ENCODE measurements at places on chromosomes 1 and 21.

DNA sequence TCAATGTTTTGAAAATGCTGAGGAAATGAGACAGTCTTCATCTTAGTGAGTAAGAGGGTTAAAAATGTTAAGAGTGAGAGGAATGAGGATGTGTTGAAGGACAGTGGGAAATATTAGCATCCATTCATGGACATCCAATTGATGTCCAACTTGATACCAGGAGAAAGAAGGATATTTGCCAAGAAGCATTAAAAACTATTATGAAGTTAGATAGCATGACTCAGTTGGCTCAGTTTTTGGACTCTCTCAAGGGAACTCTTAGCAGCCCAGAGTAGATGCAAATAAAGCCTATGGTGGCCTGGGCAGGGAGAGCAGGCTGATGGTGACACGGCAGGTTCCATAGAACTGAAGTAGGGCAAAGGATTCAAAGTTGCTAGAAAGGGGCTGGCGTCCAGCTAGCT, 171.0 kb downstream of the ZZZ3 start:
- DNase-seq: no peak

GRCh38 chr1:222161676-222162075, 386.2 kb downstream of the HHIPL2 start:
- no peak for DNase-seq

DNA sequence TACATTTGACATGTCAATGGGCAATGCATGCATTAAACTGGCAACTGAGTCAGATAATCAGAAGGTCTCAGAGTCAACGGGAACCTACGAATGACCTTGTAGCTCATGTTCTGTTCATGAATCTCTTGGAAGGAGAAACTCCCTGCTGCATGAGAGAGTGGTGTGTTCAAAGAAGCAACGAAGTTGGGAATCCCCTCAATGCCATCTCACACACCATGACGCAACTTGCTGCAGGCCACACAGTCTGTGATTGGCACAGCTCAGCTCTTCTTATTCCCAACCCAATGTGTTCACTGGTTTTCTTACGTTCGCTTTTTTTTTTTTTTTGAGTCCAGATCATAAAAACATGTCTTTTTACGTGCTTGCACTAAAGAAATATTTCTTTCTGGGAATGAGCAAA, 53.5 kb upstream of the PRDM2 start:
- DNase-seq: no peak

DNA sequence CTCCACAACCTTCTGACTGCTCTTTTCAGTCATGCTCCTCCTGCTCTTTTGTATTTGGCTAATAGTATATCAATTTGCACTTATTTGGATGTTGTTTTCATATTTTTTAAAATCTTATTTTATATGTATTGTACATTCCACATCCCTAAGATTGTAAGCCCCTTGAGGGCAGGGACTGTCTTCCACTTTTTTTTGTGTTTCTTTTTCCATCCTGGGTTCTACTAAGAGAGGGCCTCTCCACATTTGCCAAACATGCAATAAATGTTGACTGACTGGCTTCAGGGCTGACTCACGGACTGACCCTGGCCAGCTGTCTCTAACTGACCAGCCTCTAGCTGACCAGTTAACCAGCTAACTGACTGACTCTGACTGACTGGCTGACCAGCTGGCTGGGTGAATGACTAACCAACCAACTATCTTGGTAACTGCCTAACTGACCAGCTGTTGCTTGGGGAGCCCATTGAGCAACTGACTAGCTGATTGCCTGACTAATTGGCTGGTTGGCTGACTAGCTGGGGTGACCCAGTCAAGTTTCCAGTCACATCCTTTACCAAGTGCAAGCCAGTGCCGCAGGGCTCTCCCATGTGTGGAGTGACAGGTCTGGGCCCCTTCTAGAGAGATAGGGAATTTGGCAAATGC, 16.1 kb downstream of the CSF1 start:
- no peak for DNase-seq

DNA sequence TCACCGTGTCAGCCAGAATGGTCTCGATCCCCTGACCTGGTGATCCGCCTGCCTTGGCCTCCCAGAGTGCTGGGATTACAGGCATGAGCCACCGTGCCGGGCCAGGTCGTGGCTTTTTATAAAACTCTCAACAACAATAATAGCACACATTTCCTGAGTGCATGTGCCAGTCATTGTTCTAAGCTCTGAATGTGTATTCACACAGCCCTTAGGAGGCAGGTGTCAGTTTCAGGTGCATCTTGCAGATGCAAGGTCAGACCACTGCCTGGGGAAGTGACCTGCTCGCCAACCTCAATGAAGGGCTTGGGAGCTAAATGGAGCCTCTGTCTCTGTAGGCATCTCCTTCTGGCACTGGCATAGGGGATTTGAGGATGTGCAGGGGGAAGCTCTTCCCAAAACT, 1.6 kb upstream of the LEFTY2 start:
- no peak for DNase-seq

DNA sequence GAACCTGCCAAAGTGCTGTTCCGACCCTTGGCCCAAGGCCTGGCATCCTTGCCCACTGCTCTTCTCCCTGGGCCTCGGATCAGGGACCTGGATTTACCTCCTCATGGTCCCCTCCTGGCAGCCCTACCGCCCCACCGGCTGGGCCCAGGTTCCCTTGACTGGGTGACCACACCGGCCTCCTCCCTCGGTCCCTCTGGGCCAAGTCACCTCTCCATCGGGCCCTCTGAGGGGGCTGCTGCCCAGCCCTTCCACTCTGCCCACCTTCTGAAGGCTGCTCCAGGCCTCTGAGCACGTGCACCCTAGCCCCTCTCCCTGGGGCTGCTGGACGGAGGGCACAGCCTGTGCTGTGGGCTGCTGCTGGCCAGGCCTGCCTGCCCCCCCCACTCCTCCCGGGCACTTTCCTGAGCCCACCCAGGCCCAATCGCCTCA, 9.3 kb upstream of the MMEL1 start:
- no peak for DNase-seq

GRCh38 chr1:196440711-196441110, 167.5 kb downstream of the KCNT2 start:
- no peak for DNase-seq

DNA sequence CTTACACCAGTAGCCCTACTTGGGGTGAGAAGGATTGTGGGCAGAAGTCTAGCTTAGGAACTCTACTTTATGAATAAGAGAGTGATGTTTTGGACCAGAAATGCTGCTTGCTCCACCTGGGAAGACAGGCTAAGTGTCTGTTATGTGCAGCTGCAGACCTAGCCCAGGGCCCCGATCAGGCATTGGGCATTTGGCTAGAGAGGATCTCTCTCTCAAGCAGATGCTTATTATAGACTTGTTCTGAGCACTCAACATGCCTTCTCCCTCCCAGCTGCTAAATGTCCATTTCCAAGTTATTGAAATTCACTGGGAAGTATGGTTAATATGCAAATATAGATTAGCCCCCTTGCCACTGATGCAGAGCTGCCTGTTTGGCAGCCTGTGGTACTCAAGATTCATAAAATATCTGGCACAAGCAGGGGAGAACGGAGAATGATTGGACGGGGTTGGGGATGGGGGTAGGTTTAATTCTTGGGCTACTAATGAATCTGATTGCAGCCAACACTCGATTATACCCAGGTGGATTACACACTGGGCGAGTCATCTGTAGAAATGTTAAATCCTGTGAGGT, 115.9 kb downstream of the KCND3 start:
- DNase-seq: no peak

DNA sequence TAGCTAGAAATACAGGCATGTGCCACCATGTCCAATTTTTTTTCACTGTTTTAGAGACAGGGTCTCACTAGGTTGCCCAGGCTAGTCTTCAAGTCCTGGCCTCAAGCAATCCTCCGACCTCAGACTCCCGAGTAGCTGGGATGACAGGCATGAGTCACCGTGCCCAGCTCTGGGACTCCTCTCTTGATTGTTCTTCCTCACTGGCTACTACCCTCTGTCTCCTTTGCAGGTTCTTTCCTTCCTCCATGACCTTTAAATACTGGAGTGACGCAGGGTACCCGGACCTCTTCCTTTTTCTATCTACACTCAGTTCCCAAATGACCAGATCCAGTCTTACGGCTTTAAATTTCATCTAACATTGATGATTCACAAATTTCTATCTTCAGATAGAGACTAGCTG, 34.9 kb downstream of the ASH1L start:
- no peak for DNase-seq

GRCh38 chr1:43934101-43934985, 742 bp downstream of the ARTN start:
- no peak for DNase-seq

DNA sequence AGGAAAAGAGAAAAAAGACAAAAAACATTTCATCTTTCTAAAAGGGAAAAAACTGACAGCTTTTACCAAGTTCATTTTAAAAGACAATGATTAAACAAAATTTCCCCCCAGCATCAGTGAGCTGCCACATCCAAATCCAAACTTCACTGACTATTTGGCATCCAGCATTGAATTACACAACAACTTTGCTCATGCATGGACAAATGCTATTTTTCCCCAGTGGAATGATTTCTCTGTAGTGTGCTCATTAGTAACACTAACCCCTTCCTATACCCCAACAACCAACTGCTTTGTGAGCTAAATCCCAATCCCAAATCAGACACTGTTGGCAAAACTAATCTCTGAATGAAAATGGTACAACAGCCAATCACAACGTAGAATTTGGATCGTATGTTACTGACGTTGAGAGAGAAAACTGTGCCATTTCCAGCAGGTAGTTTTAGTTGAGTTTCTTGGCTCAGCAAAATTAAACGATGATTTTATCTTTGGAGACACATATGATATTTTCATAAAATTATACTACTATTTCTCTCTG, 37.9 kb downstream of the PIK3R3 start:
- no peak for DNase-seq

DNA sequence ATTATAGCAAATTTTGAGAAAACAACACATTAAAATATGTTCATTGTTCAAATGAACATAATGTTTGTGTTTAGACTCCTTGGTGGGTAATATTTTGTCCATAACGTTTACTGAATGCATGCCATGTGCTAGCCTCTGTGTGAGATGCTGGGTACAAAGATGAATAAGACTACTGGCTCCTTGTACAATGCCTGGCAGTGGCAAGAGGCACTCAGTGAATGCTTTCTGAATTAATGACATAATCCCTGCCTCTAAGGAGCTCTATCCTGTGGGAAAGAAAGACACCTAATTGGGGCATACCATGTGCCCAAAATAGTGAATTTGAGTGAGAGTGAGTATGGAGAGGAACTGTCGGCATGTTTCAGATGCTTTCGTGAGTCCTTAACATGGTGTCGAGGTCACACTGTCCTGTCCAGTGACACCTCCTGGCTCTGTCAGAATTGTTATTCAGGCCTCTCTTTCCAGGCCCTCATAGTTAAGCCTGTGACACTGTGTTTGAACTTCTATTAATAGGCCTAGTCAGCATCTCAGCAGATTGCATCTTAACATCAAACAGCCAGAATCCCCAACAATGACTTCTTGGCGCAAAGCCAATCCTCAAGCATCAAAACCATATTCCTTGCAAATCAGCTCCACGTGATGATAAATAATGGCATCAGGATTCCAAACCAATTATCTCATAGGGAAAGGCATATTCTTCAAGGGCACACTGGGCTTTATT, 32.8 kb upstream of the S1PR1 start:
- DNase-seq: no peak

GRCh38 chr1:158028969-158029368, 35.5 kb downstream of the KIRREL1 start:
- no peak for DNase-seq

DNA sequence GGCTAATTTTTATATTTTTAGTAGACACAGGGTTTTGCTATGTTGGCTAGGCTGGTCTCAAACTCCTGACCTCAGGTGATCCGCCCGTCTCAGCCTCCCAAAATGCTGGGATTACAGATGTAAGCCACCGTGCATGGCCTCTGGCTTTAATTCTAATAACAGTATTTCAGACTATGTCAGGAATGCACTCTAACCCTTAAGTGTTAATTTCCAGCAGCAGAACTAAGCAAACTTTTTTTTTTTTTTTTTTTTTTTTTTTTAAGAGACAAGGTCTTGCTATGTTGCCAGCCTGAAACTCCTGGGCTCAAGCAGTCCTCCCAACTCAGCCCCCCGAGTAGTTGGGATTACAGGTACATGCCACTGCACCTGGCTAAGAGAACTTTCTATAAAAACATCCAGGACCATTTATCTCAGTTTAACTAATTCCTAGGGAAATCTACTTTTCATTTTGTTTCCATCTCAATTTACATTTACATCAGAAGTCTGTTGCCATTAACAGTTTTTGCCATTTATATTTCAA, 6.5 kb downstream of the DCAF8 start:
- no peak for DNase-seq

GRCh38 chr1:221122501-221122900, 243.3 kb downstream of the HLX start:
- DNase-seq: no peak

DNA sequence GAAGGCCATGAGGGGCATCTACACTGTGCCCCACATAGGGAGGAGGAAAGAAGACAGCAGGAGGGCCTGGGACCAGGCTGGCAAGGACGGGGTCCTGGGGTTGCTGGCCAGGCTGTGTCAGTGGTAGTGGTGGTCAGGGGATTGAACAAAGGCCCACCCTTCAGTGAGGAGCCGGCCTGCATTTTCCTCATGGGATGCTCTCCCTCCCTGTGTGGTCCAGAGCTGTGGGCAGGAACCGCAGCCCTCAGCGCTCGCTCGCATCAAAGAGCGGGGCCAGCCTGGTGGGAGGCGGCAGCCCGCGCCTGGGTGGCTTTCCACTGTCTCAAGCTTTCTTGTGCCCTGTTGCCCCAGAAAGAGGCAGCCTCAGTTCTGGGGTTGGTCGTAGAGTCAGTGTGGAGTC, 24.8 kb downstream of the LHX4 start:
- no peak for DNase-seq

DNA sequence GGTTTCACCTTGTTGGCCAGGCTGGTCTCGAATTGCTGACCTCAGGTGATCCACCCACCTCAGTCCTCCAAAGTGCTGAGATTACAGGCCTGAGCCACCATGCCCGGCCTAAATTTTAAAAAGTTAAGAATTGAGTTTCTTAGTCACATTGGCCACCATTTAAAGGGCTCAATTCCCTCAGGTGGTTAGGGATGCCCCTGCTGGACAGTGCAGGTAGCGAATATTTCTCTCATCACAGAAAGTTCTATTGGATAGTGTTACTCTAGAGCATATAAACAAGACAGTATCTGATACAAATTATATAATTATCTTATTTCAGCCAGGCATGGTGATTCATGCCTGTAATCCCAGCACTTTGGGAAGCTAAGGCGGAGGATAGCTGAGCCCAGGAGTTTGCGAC, 320.2 kb downstream of the ZP4 start:
- DNase-seq: no peak

GRCh38 chr1:7505771-7506453, 265.2 kb upstream of the VAMP3 start:
- DNase-seq: no peak

- no peak for DNase-seq
Observed at GRCh38 chr1:158398818-158399514, at the start of gene OR10T2. Gene OR10T2, minus strand, starts transcription at chr1:158399466. Its CDS starts 0 bp downstream, at chr1:158399466.

- DNase-seq: no peak
Observed at GRCh38 chr1:54926970-54927369, 40.0 kb upstream of the DHCR24 start.

GRCh38 chr1:88935522-88936222, 44.3 kb upstream of the GTF2B start:
- no peak for DNase-seq

DNA sequence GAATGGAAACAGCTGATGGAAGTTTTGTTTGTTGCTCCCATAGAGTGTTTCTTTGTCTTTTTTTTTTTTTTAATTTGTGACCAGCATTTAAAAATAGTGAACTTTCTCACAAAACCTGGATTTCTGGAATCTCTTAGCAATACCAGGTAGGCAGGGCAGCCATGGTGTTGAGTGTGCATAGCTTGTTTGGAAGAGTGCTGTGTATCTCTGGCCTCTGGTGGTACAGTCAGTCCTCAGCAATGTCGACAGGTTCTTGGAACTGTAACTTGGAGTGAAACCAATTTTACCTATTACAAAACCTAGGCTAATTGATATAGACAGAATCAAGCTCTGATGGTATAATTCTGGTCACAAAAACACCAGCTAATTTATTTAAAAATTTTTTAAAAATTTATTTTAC, 6.7 kb downstream of the AADACL3 start:
- no peak for DNase-seq
